Activated naive CD8-positive, alpha-beta T cell treated with anti-CD3 and anti-CD28 coated beads, Interleukin-2, amount 10 ng/mL, durations not matched to agents 7 days and 5 days (primary cell): ENCODE measurements at places on chromosomes 5 and 9.

DNA sequence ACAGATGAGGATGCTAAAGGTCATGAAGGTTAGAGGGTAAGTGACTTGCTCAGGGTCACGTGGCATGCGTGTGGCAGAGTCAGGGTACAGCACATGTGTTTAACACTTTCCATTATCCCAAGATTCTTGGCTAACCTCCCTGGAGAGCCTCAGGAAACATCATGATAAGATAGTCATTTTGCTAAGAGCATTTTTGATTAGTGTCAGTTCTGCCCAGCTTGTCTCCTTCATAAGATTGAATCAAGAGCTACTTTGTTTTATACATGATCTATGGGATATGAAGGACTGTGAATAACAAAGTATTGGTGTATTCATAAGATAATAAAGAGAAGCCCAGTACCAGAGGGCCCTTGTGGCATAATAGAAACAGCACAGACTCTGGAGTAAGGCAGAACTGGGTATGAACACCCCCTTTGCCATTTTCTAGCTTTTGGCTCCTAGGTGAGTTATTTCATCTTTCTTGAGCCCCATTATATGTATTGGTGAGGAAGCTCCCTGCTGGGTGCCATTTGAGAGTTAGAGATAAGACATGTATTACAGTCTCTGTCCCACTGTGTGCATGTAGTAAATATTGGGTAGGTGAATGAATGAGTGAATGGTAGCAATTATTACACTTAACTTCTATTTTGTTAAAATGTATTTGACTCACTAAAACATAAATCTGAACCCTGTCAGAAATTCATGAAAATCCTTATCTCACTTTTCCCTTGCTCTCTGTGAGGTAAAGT, 16.1 kb downstream of the PTPDC1 start:
- no peak overlapping the region for H3K4me3 ChIP-seq
- H3K27me3 ChIP-seq: no peaks in the 10 kb centered on the region
- peaks cover 5% of the 10 kb centered on the region for H3K36me3 ChIP-seq
- DNase-seq: no peak
- no peak overlapping the region for H3K27ac ChIP-seq

GRCh38 chr5:69281114-69281513, 46.4 kb downstream of the CDK7 start:
- peaks cover 25% of the 10 kb centered on the region for H3K36me3 ChIP-seq
- H3K4me3 ChIP-seq: no peak overlapping the region
- no peaks in the 10 kb centered on the region for H3K27me3 ChIP-seq
- H3K27ac ChIP-seq: no peak overlapping the region
- no peak for DNase-seq
- no peaks in the 10 kb centered on the region for H3K4me1 ChIP-seq

DNA sequence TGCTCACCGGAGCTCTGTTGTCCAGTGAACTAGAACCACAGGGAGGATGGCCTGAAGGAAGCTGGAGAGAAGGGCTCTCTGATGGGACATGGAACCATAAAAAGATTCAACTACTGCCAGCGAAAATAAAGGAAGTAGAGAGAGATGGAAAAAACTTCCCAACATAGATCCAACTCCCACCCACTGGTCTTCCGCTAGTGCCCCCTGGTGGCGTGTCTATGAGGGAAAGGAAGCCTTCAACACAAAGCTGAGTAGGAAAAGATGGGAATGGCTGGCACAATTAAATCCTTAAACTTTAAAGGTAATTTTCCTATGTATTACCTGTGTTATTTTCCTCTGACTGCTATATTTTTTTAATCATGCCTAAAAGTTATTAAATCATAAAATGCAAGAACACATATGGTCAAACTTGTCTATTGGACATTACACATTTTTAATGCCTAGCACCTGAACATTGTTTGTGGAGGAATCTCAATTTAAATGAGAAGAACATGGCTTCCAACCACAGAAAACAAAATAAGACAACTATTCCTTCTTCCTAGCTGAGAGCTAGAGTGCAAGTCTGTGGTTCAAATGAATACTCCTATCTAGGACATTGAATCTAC, 51.5 kb downstream of the CEP120 start:
- H3K36me3 ChIP-seq: peaks cover 39% of the 10 kb centered on the region
- no peak overlapping the region for H3K4me3 ChIP-seq
- H3K4me1 ChIP-seq: no peaks in the 10 kb centered on the region
- H3K27ac ChIP-seq: no peak overlapping the region

GRCh38 chr5:87139795-87140194, 127.9 kb upstream of the RASA1 start:
- no peak for DNase-seq
- no peak overlapping the region for H3K27ac ChIP-seq
- no peaks in the 10 kb centered on the region for H3K36me3 ChIP-seq
- peaks cover 8% of the 10 kb centered on the region for H3K4me1 ChIP-seq
- H3K4me3 ChIP-seq: no peak overlapping the region
- no peaks in the 10 kb centered on the region for H3K27me3 ChIP-seq

DNA sequence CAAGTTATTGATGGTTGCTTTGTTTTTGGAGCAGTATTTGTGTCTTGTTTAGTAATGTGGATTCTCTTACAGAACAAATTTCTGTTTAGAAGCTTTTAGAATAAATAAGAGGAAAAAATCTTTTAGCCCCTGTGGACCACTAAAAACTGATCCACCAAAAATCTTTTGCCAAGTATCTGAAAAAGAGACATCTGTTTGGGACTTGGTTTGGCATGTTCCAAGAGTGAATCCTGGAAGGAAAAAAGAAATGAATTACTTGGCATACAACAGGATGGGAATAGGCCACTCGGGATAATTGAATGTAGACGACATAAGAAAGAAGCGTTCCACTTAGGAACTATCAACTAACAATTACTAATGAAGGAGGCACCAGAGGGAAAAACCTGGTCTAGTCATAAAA, 1350.1 kb upstream of the C9orf72 start:
- no peak for DNase-seq
- H3K4me3 ChIP-seq: no peak overlapping the region
- no peaks in the 10 kb centered on the region for H3K4me1 ChIP-seq
- H3K36me3 ChIP-seq: no peaks in the 10 kb centered on the region

DNA sequence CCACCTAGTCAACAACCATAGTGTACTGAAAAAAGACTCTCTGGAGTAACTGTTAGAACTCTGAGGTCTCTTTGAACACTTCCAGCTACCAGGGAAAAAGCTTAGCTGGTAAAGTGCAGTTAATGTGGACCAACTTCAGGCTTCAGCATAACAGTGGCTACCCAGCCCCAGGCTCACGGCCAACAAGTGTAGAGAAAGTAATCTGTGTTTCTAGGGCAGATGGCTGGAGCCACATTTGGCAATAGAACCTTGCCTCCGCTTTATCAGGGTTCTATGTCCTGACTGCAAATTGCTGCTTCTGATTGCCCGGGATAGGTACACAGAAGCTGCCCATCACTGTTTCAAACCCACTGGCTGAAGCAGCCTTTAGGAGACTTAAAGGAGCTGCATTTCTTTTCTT, 76.0 kb upstream of the SIMC1 start:
- DNase-seq: no peak
- H3K27me3 ChIP-seq: peaks cover 33% of the 10 kb centered on the region
- H3K4me3 ChIP-seq: no peak overlapping the region

GRCh38 chr9:20990867-20991266, 40.6 kb downstream of the HACD4 start:
- H3K4me3 ChIP-seq: no peak overlapping the region
- no peak overlapping the region for H3K27ac ChIP-seq
- no peaks in the 10 kb centered on the region for H3K27me3 ChIP-seq
- peaks cover 55% of the 10 kb centered on the region for H3K36me3 ChIP-seq
- DNase-seq: no peak
- H3K4me1 ChIP-seq: no peaks in the 10 kb centered on the region

- no peaks in the 10 kb centered on the region for H3K27me3 ChIP-seq
- no peaks in the 10 kb centered on the region for H3K36me3 ChIP-seq
- no peak for DNase-seq
- H3K4me1 ChIP-seq: no peaks in the 10 kb centered on the region
- no peak overlapping the region for H3K4me3 ChIP-seq
- H3K27ac ChIP-seq: no peak overlapping the region
Measured at GRCh38 chr5:56489272-56489671, 256.1 kb upstream of the ANKRD55 start.

DNA sequence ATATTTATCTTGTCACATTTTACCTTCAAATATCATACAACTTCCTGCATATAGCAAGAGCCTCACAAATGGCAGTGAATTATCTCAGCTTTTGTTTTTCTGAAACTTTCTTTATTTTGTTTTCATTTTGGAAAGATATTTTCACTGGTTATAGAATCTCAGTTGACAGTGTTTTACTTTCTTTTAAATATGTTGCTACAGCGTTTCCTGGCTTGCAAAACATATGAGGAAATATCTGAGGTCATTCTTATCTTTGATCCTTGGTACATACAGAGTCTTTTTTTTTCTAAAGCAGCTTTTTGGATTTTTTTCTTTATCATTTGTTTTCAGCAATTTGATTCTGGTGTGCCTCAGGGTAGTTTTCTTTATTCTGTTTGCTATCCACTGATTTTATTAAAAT, 77.6 kb upstream of the CEP78 start:
- H3K36me3 ChIP-seq: peaks cover 1% of the 10 kb centered on the region
- no peak overlapping the region for H3K27ac ChIP-seq
- no peaks in the 10 kb centered on the region for H3K4me1 ChIP-seq
- no peak overlapping the region for H3K4me3 ChIP-seq
- DNase-seq: no peak

- H3K4me1 ChIP-seq: no peaks in the 10 kb centered on the region
- DNase-seq: no peak
- peaks cover 20% of the 10 kb centered on the region for H3K27me3 ChIP-seq
- H3K27ac ChIP-seq: no peak overlapping the region
- no peak overlapping the region for H3K4me3 ChIP-seq
Measured at GRCh38 chr5:159878988-159879471, 37.3 kb upstream of the ADRA1B start.

GRCh38 chr5:159642379-159642778, 273.9 kb upstream of the ADRA1B start:
- H3K36me3 ChIP-seq: no peaks in the 10 kb centered on the region
- no peak overlapping the region for H3K4me3 ChIP-seq
- no peaks in the 10 kb centered on the region for H3K4me1 ChIP-seq
- H3K27ac ChIP-seq: no peak overlapping the region

GRCh38 chr5:157611571-157612476, 36.2 kb upstream of the ADAM19 start:
- no peak overlapping the region for H3K27ac ChIP-seq
- H3K4me1 ChIP-seq: peaks cover 44% of the 10 kb centered on the region
- peaks cover 5% of the 10 kb centered on the region for H3K36me3 ChIP-seq
- peaks cover 3% of the 10 kb centered on the region for H3K27me3 ChIP-seq

GRCh38 chr5:179765400-179765799, 28.4 kb upstream of the LTC4S start:
- peaks cover 23% of the 10 kb centered on the region for H3K4me1 ChIP-seq
- DNase-seq: no peak
- no peak overlapping the region for H3K27ac ChIP-seq
- H3K4me3 ChIP-seq: no peak overlapping the region
